H54 (cell line): ENCODE measurements at places on chromosomes 2 and 18.

- DNase-seq: no peak
These were observed 555.8 kb upstream of the ID2 start for GRCh38 chr2:8125741-8126711.

DNA sequence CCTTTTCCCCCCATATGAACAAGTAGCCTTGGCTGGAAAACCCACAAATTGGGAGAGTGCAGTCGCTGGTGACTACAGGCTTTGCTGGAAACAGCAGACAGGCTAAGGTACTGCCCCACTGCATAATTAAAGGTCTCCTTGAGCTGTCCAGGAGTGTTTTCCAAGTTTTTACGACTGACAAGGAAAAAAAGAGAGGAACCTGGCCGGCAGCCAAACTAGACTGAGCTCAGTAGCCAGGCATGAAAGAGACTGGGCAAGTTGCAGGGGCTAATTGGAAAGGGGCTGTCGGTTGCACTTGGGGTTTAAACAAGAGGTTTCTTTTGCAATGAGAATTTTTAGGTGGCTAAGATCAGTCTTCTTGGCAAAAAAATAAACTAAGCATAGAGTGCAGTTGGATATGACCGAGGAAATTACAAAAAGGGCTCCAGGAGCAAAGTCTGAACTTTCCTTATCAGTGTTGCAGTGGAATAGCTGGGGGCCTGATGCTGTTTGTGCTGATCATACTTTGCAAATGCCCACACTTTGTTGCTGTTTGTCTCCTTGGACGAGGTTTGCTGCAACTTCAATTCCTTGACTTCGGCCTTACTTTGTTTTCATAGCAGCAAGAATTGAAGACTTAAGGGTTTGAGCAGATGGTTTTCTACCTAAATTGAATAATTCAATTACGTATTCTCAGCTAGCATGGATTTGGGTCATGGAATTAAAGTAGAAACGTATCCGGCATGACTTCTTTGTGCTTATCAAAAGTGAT lies 2.1 kb downstream of the GULP1 start:
- no peak for DNase-seq

DNA sequence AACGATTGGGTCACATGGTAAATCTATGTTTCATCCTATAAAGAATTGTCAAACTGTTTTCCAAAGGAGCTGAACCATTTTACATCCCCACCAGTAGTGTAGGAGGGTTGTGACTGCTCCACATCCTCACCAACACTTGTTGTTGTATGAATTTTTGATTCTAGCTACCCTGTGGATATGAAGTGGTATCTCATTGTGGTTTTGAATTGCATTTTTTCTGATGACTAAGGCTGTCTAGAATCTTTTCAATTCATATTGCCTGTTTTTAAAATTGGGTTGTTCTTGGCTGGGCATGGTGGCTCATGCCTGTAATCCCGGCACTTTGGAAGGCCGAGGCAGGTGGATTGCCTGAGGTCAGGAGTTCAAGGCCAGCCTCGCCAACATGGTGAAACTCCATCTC lies 44.5 kb downstream of the TXNL1 start:
- no peak for DNase-seq

DNA sequence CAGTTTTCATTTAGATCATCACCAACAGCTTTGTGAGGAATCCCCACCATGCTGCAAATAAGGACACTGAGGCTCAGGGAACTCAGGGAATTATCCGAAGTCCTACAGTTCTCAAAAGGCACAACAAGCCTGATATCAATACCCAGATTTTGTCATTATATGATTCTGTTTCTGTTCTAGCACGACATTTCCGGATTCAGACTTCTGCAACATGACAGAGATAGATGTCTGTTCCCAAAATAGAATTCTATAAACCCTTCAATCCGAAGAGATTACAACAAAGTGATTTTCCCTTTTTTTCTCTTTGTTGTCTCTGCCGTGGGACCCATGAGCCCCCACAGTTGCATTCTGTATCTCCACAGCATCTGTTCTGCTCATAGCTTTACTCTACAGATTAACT lies 72.0 kb downstream of the DOCK10 start:
- DNase-seq: no peak

GRCh38 chr2:145546091-145546490 lies 1026.2 kb upstream of the ZEB2 start:
- DNase-seq: no peak

- DNase-seq: no peak
These were observed 141.1 kb downstream of the DOCK10 start for GRCh38 chr2:224901121-224901676.

GRCh38 chr2:189608795-189609422 lies 28.3 kb upstream of the SLC40A1 start:
- DNase-seq: no peak

DNA sequence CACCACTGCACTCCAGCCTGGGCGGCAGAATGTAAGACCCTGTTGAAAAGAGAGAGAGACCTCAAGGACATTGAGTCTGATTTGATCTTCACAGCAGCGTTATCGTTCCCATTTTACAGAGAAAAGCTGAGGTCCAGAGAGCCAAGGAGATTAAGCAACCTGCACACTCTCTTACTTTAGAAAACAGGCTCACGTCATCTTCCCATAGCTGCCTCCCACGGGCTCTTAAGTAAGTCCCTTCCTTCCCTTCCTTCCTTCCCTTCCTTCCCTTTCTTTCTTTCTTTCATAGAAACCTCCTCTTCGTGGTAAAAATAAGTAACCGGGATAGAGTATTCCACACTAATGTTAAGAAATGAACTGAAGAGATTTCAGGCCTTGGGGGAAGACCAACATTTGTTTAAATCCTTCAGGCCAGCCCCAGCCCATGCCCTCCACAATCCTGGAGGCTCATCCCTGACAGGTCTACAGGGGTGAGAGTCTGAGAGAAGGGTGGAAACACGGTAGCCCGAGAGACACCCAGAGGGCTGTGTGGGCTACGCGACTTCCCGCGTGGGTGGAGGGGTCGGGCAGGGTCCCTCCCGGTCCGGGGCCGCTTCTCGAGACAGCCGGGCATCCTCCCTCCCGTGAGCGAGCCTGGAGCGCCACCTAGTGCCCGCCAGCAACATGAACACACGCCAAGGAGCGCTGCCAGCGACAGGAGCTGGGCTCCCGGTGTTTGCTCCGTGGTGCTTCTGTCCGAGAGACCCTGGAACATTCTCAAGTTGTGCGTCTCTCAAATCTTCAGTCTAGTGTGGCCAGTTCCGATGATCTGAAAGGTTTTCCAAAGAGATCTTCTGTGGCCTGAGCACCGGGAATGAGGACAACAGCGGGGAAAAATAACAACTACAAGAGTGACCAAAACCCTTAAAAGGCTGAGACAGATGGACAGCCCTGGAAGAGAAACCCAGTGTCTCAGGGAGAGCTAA lies 160.3 kb downstream of the INO80D start:
- DNase-seq: peak; percentile 70

DNA sequence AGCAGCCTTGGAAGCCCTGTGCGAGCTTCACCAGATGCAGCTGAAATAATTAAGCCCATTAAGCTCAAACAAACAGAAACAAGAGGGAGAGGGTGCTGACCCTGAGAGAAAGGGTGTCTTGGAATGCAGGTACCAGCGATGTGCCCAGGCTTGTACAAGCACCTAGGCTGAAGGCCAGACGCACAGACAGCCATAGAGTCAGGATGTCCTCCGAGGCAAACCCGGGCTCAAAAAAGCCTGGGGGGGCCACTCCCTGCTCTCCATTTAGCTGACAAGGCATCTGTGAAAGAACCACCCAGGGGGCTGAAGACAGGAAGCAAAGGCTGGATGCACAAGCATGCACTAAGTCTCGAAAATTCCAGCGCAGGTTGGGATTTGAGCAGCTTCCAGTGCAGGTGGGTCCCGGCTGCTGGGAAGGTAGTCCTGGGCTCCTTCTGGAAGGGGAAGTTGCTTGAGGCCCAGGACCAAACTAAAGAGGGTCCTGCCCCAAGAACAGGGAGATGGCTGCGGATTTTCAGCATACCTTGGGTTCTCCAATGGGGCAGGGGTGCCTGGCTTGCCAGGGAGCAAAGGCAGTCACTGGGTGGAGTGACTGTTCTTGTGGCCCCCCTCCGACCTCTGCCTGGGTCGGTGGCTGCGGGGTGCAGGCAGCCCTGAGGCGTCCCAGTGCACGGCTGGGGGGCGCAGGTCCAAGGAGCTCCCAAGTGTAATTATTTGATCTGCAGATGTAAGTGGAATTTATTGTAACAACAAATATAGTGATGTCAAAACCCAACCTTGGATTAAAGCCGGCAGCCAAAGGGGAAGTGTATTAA lies 5.9 kb downstream of the GBX2 start:
- no peak for DNase-seq

GRCh38 chr18:74950479-74950878 lies 258.5 kb downstream of the PTGR3 start:
- no peak for DNase-seq

GRCh38 chr2:108949316-108950239 lies 39.4 kb downstream of the EDAR start:
- no peak for DNase-seq

GRCh38 chr2:160301420-160301819 lies 101.3 kb upstream of the ITGB6 start:
- no peak for DNase-seq

DNA sequence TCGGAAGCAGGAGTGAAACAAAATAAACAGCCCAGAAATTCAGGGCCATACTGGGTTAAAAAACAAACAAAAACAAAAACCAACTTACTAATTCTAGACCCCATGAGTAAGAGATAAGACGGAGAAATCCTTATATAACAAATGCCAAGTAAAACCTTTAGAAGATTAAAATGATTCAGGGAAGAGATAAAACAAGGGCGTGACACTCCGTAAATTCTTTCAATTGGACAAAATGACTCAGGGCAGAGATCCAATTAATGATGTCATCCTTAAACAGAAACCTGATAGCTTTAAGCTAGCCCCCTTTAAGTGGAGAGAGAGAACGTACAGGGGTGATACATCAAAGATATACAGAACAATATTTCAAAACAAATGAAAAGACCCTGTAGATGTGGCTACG lies 317.4 kb downstream of the NBAS start:
- DNase-seq: no peak
